ENCODE measurements at places on chromosomes 2 and 18.

GRCh38 chr2:224987733-224988132 is 54.5 kb downstream of the DOCK10 start:
- no peak for DNase-seq

DNA sequence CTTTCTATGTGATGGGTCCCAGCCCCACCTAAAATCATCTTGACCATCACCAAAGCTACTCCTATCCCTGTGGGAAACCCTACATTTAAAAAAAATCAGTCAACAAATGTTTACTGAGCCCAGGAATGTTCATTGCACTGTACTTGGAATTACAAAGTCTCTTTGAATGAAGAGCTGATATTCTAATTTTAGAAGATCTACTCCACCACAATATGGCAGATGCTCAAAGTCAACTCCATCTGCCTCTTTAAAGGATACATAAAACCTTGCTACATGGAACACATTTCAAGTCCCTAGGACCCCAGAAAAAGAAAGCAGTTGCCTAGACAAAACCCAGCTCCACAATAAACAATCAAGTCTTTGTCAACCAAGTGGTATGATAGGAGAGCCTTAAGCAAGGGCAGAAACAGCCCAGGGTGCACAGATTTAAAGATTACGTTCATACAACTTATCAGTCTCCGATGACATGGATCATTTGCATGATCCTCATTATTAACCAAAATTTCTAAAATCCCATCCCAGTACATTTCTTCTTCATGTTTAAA is 234.3 kb upstream of the ACVR2A start:
- DNase-seq, result no peak

DNA sequence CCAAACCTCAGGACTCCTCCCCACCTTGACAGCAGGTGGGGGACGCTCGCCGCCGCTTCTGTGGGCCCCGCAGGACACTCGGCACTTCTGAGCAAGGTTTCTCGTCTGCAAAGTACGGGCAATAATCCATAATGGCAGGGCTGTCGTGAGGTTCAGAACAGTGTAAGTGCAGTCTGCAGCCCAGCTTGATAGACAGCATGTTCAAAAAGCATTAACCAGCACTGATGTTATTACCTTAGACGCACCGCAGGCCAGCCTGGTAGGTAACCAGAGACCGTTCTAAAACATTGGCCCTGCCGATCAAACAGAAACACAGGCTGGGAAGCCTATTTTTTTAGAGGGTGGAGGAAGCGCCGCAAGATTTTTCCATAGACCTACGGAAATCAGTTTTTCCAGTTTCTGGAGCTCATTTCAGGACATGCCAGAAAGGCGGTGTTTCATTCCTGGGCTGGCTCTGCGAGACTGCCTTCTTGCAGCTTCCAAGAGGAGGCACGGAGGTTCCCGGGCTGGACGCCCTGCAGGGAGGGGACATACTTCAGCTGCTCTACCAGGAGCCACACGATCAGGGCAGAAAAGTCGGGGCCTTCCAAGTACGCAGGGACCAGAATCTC is 148.7 kb downstream of the TPO start:
- no peak for DNase-seq

DNA sequence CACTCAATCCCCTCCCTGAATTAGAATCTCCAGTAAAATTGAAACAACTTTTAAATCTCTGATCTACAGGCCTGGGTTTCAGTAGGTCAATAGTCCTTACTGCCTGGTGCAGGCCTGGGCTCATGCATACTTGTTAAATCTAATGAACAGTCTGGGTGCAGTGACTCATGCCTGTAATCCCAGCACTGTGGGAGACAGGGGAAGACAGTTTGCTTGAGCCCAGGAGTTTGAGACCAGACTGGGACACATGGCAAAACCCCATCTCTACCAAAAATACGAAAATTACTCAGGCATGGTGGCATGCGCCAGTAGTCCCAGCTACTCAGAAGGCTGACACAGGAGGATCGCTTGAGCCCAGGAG is 94.7 kb upstream of the SP3 start:
- no peak for DNase-seq

GRCh38 chr2:172087780-172088244 is 2.5 kb downstream of the DLX1 start:
- no peak for DNase-seq

GRCh38 chr2:890214-890613 is 60.4 kb upstream of the SNTG2 start:
- DNase-seq, result no peak

GRCh38 chr2:127598711-127599110 is 47.2 kb upstream of the GPR17 start:
- no peak for DNase-seq

- DNase-seq, result no peak
These were observed 63.2 kb upstream of the LRATD1 start for GRCh38 chr2:14569294-14569693.

- no peak for DNase-seq
These were observed 7.3 kb upstream of the PRLH start for GRCh38 chr2:237558961-237559641.

GRCh38 chr2:218008060-218009040 is 5.6 kb upstream of the TNS1 start:
- no peak for DNase-seq

GRCh38 chr2:203341741-203342310 is 13.6 kb downstream of the ABI2 start:
- DNase-seq, result no peak

DNA sequence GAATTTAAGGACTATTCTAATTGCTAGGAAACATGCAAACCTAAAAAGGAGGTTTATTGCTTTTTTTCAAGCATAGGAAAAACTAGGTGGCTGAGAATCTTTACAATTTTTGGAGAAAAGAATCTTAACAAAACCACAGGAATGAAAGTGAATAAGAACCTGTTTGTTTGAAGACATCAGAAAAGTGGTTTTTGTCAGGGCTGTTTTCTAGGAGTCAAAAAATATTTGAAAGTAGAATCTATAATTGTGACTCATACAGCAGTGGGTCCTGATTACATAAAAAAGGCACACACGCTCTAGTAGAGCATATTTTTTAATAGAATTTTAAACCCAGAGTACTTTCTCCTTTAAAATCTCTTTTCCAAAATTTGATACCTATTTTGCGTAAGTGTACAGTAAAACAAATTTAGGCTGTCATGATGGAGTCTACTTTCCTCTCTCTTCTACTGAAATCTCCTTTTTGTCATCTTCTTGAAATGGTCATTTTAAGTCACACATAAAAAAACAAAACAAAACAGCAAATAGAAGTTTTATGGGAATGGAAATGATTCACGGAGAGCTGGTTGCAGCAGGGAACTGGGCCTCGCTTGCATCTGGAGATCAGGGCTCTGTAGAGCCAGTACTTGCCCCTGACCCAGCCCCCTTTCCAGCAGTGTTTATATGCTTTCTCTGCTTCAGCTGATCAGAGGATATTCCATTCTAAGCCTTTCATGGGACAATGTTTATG is 59.1 kb upstream of the PELI1 start:
- no peak for DNase-seq

GRCh38 chr2:126681505-126681904 is 25.5 kb downstream of the GYPC start:
- DNase-seq, result no peak

DNA sequence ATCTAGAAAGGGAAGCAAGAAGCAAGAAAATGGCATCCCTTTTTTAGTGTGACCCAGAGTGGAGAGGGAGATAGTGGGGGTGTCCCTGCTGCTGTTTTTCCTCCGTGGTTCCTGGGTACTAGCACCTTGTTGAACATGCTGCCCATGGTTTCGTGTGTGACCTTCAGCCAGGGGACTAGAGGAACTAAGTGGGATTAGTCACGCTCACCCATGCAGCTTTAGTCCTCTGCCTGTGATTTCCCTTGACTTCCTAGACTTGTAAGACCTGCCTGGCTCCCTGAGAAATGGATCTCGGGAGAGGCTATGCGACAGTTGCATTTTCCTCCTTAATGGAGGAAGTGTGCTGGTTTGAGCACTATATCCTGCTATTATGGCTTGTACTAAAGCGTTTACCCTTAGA is 471.4 kb downstream of the DCDC2C start:
- DNase-seq, result no peak

GRCh38 chr2:38264396-38265221 is 112.5 kb downstream of the ATL2 start:
- peak; percentile 66 for DNase-seq

- no peak for DNase-seq
These were observed 191.2 kb downstream of the VWC2L start for GRCh38 chr2:214601852-214602633.

DNA sequence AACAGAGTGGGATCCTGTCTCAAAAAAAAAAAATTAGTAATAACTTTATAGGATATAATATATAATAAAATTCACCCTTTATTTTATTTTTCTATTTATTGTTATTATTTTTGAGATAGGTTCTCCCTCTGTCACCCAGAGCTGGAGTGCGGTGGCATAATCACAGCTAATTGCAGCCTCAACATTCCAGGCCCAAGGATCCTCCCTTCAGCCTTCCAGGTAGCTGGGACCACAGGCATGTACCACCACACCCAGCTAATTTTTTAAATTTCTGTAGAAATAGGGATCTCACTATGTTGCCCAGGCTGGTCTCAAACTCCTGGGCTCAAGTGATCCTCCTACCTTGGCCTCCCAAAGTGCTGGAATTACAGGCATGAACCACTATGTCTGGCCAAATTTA is 958 bp downstream of the C2orf92 start:
- no peak for DNase-seq

- DNase-seq, result no peak
These were observed 156.9 kb upstream of the ITGA6 start for GRCh38 chr2:172270278-172271079.

DNA sequence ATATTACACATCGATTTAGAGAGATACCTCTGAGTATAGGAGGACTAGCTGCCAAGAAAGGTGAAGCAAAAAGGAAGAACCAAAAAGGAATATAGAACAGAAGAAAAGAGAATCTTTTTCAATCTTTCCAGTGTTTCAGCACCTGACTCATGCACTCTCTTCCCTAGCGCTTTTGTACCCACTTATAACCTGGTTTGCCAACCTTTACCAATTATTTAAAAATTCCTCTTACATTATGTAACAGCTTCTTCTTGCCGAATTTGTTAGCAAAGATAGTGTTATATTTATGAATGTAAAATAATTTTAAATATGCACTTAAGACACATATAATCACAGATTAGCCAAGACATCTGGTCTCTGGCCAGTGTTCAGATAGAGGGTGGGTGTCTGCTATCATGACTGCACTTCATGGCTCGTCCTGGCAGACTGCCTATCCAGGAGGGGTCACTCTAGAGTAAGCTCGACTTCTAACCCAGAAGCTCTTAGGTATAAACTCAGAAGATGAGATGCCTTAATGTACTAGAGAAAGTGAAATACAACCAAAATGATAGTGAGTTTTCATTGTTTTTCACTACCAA is 122.9 kb downstream of the ATAD2B start:
- no peak for DNase-seq

- DNase-seq, result no peak
These were observed 47.8 kb upstream of the NT5C1B start for GRCh38 chr2:18637196-18637595.

GRCh38 chr2:3864943-3865865 is 161.8 kb downstream of the DCDC2C start:
- no peak for DNase-seq

- no peak for DNase-seq
These were observed 744.3 kb upstream of the REG3G start for GRCh38 chr2:78281164-78281563.

DNA sequence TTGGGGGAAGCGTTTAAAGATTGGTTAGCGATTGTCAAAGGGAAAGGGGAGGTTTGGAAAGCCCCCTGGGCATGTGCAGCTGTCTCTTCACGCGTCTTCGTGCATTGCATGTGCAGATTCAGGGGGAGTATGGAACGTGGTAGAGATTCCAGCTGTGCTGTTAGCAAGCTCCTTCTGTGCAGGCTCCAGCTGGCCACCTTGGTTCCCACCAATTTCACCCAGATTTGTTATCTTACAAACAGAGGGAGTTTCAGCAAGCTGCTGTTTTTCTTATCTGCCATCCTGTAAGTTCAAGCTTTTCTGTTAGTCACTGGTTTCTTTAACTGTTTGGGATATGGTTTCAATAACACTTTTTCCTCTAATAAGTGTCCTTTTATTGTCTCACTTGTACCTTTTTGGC is 30.4 kb downstream of the FARP2 start:
- DNase-seq, result no peak

- DNase-seq, result no peak
These were observed 60.9 kb downstream of the EDAR start for GRCh38 chr2:108927936-108928659.

GRCh38 chr18:36337679-36338402 is 40.3 kb downstream of the FHOD3 start:
- DNase-seq, result no peak

- no peak for DNase-seq
These were observed 72.2 kb upstream of the ALKAL2 start for GRCh38 chr2:360124-360523.

DNA sequence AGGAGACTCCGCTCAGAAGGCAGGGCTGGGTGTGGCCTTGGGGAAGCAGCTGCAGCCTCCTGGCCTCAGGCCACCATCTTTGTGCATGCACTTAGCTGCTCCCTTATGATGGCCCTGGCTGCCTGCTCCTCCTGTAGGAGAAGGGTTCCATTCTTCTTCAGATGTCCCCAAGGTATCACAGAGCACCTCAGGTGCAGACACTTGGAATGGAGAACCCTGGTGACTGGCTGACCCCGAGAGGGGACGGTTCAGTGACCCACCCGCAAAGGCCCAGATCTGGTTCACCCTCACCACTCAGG is 9.6 kb downstream of the GPAT2 start:
- DNase-seq, result no peak

DNA sequence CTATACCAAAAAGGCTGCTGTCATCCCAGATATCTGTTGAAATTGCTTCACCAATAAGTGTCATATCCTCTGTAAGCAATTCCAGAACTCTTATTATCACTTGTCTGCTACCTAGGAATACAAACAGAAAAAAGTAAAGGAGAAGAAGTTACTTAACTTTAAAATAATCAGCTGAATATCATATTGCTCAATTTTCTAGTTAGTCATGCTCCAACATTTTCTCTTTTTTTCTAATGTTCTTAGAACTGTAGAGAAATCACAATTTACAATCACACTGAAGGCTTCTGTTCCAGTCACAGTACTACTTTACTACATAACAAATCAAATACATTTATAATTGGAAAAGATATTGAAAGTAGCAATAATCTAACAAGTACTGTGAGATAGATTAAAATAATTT is 17.4 kb downstream of the RTTN start:
- no peak for DNase-seq

DNA sequence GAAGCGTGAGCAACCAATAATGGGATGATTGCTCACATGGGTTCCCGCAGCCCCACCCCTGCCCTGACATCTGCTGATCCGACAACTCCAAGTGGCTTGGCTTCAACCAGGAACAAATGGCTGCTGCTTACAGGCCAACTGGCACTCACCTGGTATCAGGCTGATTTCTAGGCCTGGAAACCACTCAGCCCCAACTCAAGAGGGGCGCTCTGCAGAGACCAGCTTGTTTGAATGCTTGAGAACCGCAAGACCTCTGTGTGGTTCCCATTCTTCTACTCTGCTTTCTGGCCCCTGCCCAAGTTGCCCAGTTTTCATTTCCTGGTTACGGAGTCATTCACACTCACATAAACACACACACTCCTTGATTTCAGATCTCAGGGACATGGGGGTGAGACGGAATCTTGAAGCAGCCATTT is 52.0 kb downstream of the TNP1 start:
- DNase-seq, result no peak

GRCh38 chr2:225693259-225693658 is 293.7 kb downstream of the NYAP2 start:
- no peak for DNase-seq
